ENCODE measurements at places on chromosomes 7 and 10.

DNA sequence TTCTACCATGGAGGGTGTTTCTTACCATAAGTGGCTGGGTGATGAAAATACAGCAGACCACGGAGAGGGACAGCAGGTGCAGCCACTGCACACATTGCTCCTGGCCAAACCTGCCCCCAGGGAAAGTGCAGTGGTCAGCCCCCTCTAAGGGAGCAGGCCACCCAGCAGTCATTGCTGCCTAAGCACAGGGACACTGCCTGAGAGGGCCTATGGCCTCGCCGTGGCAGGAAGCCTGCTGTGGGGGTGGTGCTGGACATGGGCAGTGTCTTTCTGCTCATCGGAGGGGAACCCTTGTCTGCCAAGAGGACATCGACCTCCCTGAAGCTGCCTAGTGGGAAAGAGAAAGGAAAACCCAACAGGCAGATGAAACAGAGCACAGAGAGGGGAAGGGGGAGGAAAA lies 118.3 kb downstream of the PKD1L1 start:
- H3K36me3 ChIP-seq = no peaks in the 10 kb centered on the region
- H3K27me3 ChIP-seq = no peaks in the 10 kb centered on the region
- no peak overlapping the region for H3K27ac ChIP-seq

GRCh38 chr10:16581202-16581601 lies 59.5 kb upstream of the C1QL3 start:
- no peak overlapping the region for H3K4me3 ChIP-seq
- no peak for DNase-seq
- H3K27ac ChIP-seq = no peak overlapping the region
- no peaks in the 10 kb centered on the region for H3K36me3 ChIP-seq
- no peaks in the 10 kb centered on the region for H3K4me1 ChIP-seq
- H3K27me3 ChIP-seq = no peaks in the 10 kb centered on the region

- no peak overlapping the region for H3K27ac ChIP-seq
- no peaks in the 10 kb centered on the region for H3K27me3 ChIP-seq
- no peak overlapping the region for H3K4me3 ChIP-seq
- H3K4me1 ChIP-seq = peaks cover 12% of the 10 kb centered on the region
- no peak for DNase-seq
- H3K36me3 ChIP-seq = no peaks in the 10 kb centered on the region
These were observed 222.6 kb downstream of the TEX36 start for GRCh38 chr10:125460326-125460725.

- H3K27me3 ChIP-seq = no peaks in the 10 kb centered on the region
- H3K27ac ChIP-seq = no peak overlapping the region
- no peak overlapping the region for H3K4me3 ChIP-seq
- H3K36me3 ChIP-seq = no peaks in the 10 kb centered on the region
- no peaks in the 10 kb centered on the region for H3K4me1 ChIP-seq
These were observed 121.7 kb downstream of the TMEM130 start for GRCh38 chr7:98748090-98748489.

DNA sequence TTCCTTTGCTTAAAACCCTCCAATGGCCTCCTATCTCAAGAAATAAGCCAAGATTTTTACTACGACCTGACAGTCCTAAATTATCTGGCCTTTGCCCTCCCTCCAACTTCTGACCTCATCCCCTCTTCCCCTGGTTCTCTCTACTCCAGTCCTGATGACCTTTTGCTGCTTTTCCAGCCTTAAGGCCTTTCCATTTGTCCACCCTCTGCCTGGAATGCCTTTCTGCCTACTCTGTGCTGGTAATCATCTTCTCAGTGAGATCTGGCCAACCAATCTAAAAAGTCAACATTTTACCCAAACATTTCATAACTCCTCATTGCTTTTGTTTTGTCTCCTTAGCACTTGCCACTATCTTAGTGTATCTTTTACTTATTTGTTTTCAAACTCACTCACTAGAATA lies 75.7 kb downstream of the VPS41 start:
- DNase-seq = no peak
- no peak overlapping the region for H3K4me3 ChIP-seq
- H3K27ac ChIP-seq = no peak overlapping the region
- no peaks in the 10 kb centered on the region for H3K36me3 ChIP-seq

GRCh38 chr10:43818687-43819086 lies 170.0 kb upstream of the ZNF32 start:
- H3K36me3 ChIP-seq = no peaks in the 10 kb centered on the region
- no peak overlapping the region for H3K4me3 ChIP-seq
- DNase-seq = no peak
- no peaks in the 10 kb centered on the region for H3K27me3 ChIP-seq
- H3K27ac ChIP-seq = no peak overlapping the region
- peaks cover 6% of the 10 kb centered on the region for H3K4me1 ChIP-seq

DNA sequence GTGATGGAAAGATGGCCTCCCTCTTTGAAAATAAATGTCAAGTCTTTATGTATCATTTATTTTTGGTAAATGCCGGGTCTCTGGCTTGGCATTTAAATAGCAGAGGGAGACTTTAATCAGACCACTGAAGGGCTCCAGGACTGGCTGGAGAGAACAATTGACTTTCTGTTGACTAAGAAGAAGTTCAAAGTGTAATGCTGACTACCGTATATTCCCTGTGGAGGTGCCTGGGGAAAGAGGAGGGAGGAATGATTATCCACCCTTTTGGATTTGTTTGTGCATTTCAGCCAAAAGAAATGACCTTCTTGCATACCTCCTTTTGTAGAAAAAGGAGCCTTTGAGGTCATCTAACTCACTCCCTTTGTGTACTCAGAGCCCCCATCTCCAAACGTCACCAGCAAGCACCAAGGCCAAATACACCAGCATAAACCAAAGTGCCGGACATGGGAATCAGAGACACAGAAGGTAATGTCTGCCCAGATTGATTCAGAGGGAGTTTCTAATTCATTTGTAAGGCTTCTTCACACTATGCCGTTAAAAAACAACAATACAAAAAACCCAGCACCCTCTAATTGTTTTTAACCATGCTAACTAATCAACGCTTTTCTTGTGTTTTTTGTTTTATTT lies 75.2 kb downstream of the PRLHR start:
- DNase-seq = no peak
- H3K27me3 ChIP-seq = no peaks in the 10 kb centered on the region
- H3K4me1 ChIP-seq = no peaks in the 10 kb centered on the region

DNA sequence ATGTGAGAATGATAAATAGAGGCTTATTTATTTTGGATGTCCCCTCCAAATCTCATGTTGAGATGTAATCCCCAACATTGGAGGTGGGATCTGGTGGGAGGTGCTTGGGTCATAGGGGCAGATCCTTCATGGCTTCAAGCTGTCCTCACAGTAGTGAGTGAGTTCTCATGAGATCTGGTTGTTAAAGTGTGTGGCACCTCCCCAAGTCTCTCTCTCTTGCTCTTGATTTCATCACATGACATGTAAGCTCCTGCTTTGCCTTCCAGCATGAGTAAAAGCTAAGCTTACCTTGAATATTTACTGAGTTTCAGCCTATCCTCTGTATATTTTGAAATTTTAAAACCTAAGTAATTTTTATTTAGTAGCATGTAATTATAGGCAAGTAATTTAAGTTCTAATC lies 444.9 kb downstream of the ARL4A start:
- H3K4me1 ChIP-seq = no peaks in the 10 kb centered on the region
- no peak overlapping the region for H3K4me3 ChIP-seq
- H3K27ac ChIP-seq = no peak overlapping the region
- no peaks in the 10 kb centered on the region for H3K27me3 ChIP-seq
- no peaks in the 10 kb centered on the region for H3K36me3 ChIP-seq

DNA sequence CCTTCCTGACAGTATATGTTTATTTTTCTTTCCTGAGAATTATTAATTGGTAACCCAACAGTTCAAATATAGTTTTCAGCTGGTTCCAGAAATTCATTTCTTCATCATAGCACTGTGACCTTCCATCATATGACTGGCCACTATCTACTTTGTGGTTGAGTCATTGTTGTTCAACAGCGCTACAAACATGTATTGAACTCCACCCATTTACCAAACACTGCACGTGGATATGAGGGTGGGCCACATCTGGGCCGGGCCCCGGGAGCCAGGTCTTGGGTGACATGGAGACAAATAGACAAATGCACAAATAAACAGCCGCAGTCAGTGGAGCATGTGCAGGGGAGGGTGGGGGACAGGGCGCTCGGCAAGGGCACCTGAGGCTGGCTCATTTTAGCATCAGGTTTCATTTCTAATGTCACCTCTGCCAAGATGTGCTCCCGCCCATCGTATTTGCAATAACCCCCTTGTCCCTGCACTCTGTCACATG lies 24.0 kb upstream of the EEPD1 start:
- no peak overlapping the region for H3K27ac ChIP-seq
- no peak for DNase-seq
- no peaks in the 10 kb centered on the region for H3K27me3 ChIP-seq
- H3K36me3 ChIP-seq = no peaks in the 10 kb centered on the region
- no peaks in the 10 kb centered on the region for H3K4me1 ChIP-seq
- no peak overlapping the region for H3K4me3 ChIP-seq

GRCh38 chr10:35442028-35442427 lies 105.7 kb downstream of the CCNY start:
- no peaks in the 10 kb centered on the region for H3K27me3 ChIP-seq
- peaks cover 7% of the 10 kb centered on the region for H3K4me1 ChIP-seq
- H3K4me3 ChIP-seq = no peak overlapping the region
- H3K27ac ChIP-seq = no peak overlapping the region
- H3K36me3 ChIP-seq = no peaks in the 10 kb centered on the region
- DNase-seq = no peak

DNA sequence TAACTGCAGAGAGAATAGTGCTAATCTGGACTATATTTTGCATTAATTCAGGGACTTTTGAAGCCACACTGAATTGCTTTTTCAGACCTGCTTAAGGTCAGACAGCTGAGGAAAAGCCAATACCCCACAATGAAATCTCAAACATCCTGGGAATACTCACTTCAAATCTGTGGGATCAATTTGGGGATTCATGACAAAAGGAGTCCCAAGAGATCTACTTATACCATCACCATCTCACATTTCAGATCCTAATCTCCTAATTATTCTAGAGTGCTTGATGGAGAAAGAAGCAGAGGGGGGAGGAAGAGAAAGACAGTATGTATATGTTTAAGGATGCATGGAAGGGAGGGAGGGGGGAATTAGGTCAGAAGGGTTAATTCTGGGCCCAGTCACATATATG lies 202.2 kb downstream of the CACNA2D1 start:
- H3K27ac ChIP-seq = no peak overlapping the region
- no peaks in the 10 kb centered on the region for H3K4me1 ChIP-seq
- no peak for DNase-seq
- no peaks in the 10 kb centered on the region for H3K27me3 ChIP-seq

DNA sequence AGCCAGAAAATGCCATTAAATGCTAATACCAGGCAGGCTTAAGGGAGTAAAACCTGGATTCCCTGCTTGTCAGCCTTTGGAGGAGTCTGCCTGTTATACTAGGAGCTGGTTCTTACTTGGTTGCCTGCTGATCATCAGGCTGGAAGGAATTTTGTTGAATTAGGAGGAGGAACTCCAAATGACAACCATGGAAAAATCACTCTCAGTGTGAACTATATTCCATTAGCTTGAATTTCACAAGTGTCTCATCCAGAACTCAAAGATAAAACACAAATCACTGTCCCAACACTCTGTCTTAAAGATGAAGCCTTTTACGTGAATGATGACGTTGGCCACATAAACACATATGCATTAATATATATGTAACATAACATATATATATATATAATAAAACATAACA lies 238.9 kb upstream of the PLXDC2 start:
- no peaks in the 10 kb centered on the region for H3K36me3 ChIP-seq
- no peaks in the 10 kb centered on the region for H3K27me3 ChIP-seq
- DNase-seq = peak; percentile 6

GRCh38 chr10:126880926-126881325 lies 24.3 kb upstream of the DOCK1 start:
- DNase-seq = no peak
- no peak overlapping the region for H3K4me3 ChIP-seq
- H3K36me3 ChIP-seq = no peaks in the 10 kb centered on the region
- H3K27me3 ChIP-seq = no peaks in the 10 kb centered on the region

- H3K36me3 ChIP-seq = no peaks in the 10 kb centered on the region
- DNase-seq = peak; percentile 83
- H3K27me3 ChIP-seq = no peaks in the 10 kb centered on the region
- no peak overlapping the region for H3K27ac ChIP-seq
- H3K4me3 ChIP-seq = no peak overlapping the region
These were observed 82.2 kb downstream of the PIK3CG start for GRCh38 chr7:106947244-106947728.

DNA sequence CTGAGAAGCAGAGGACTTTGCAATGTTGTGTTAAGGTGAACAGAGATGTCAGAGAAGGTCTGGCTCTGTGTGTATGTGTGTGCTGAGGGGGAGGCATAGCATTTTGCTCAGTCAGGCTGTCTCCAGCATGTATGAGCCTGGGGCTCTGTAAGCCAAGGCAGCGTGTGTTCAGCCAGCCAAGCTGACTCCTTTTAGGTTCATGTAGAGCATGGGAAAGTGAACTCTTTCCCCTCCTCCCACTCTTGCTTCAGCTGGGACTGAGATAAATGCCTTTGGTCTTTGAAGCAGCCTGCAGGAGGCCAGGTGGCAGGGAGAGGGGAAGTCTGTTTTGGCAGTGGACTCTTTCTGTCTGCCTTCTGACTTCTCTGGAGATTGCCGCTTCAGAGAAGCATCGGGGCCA lies 3.8 kb downstream of the SFXN2 start:
- no peaks in the 10 kb centered on the region for H3K36me3 ChIP-seq
- peak; percentile 35 for DNase-seq
- H3K27ac ChIP-seq = no peak overlapping the region
- H3K27me3 ChIP-seq = no peaks in the 10 kb centered on the region

GRCh38 chr7:140672382-140673062 lies at the start of gene ADCK2:
Gene ADCK2 (plus strand): TSS chr7:140672945. CDS start chr7:140673331, 386 bp downstream.
- H3K4me1 ChIP-seq = peaks cover 6% of the 10 kb centered on the region
- H3K36me3 ChIP-seq = no peaks in the 10 kb centered on the region
- peak within 1 kb of the TSS; percentile 70 for H3K4me3 ChIP-seq
- H3K27ac ChIP-seq = no peak within 1 kb of the TSS

DNA sequence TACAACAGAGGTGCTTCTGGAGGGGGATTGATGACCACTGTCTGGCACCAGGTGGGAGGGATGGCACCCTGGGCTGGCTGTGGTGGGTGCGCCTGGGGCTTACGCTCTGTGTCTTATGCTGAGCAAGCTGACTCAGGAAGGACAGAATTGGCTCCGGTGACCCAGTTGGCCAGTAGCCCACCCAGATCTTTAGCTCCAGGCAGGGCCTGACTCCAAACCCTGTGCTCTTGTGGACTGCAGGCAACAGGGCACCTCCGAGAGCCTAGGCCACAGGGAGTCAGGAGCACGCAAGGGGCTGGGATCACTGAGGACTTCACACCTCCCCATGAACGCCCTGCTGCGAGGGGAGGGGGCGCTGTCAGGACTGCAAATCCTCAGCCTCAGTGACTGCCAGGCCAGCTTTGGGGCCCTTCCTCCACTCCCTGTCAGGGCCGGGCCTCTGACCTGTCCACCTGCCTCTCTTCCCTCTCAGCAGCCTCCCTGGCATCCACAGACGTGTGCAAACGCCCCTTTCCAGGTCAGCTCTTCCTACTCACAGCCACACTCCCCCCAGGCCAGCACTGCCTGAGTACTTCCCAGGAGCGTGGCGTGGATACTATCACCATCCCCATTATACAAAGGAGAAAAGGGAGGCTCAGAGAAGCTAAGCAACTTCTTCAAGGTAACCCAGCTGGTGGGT lies 118.7 kb downstream of the SLIT1 start:
- H3K4me1 ChIP-seq = peaks cover 7% of the 10 kb centered on the region
- no peak overlapping the region for H3K27ac ChIP-seq
- DNase-seq = no peak
- no peak overlapping the region for H3K4me3 ChIP-seq
- H3K36me3 ChIP-seq = no peaks in the 10 kb centered on the region
